Vagina (tissue), 2 donors: ENCODE measurements at places on chromosomes 6 and 20. TPM values are rescaled to one million over a fixed set of nuclear protein-coding genes. Genes with fewer than 3 reads are reported as not detected.

- no peak for DNase-seq
These were observed 301.2 kb downstream of the RNGTT start for GRCh38 chr6:88662163-88662580.

Gene IRF4
- 2.9 TPM for total RNA-seq

Gene ABHD16B
- not detected for total RNA-seq

Gene LINC00237
- total RNA-seq, result not detected

Gene CRISP2
- total RNA-seq, result not detected

- no peak for DNase-seq
These were observed 129.2 kb downstream of the TRDN start for GRCh38 chr6:123507582-123507981.

GRCh38 chr6:116971959-116972358 lies 94.9 kb downstream of the RFX6 start:
- DNase-seq, result no peak

Gene LIN28B
- total RNA-seq, result not detected

Gene ULBP3
- total RNA-seq, result 1.7 TPM

DNA sequence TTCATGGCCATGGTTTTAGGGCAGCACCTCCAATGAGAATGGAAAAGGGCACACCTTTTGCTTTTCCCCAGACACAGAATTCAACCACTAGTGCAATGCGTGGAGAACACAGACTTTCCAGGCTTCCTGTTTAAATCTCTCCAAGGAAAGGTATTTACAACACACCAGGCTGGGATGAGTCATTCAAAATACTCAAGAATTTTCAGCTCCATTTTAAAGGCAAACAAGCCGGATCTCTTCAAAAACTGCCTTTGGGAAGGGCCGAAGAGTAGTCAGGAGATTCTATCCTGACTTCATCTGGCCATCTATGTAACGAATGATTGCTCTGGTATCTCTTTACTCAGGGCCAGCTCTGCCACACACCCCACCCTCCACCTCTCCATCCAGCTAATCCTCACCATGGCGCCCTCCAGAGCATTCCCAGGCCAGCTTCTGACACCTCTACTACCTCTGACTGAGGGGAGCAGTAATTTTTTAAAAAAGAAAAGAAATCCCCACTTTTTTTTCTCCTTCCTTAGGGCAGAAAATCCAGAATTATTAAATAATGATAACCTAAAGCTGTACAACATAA lies 254.6 kb downstream of the LY86 start:
- DNase-seq, result no peak

GRCh38 chr6:35318196-35319171 lies 20.9 kb downstream of the DEF6 start:
- peak; percentile 85 for DNase-seq

GRCh38 chr6:24476631-24477030 lies 12.7 kb downstream of the GPLD1 start:
- no peak for DNase-seq

- no peak for DNase-seq
These were observed 82.9 kb upstream of the FOXP4 start for GRCh38 chr6:41463062-41463930.

Gene FAM162B
- total RNA-seq, result 19.6 TPM

GRCh38 chr20:549722-550496 lies 6.3 kb upstream of the CSNK2A1 start:
- no peak for DNase-seq

DNA sequence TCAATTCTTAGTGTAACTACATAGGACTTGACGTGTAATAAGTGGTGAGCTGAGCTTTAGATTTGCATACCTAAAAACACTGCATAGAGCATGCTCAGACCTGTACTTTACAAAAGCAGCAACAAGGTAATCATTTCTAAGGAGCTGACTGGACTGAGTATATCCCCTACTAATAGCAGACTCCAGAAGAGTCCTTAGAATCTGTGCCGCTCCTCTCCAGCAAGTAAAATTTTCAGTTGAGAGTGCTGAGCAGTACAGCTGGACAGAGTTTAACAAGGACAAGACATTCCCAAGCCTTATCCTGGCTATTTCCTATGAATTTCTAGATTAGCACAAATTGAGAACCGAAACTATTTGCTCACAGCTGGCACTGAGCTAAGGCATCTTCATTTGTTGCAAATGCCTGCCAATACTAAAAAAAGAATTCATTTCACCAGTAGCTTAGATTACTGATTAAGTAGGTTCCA lies 26.1 kb upstream of the KLHL31 start:
- no peak for DNase-seq

DNA sequence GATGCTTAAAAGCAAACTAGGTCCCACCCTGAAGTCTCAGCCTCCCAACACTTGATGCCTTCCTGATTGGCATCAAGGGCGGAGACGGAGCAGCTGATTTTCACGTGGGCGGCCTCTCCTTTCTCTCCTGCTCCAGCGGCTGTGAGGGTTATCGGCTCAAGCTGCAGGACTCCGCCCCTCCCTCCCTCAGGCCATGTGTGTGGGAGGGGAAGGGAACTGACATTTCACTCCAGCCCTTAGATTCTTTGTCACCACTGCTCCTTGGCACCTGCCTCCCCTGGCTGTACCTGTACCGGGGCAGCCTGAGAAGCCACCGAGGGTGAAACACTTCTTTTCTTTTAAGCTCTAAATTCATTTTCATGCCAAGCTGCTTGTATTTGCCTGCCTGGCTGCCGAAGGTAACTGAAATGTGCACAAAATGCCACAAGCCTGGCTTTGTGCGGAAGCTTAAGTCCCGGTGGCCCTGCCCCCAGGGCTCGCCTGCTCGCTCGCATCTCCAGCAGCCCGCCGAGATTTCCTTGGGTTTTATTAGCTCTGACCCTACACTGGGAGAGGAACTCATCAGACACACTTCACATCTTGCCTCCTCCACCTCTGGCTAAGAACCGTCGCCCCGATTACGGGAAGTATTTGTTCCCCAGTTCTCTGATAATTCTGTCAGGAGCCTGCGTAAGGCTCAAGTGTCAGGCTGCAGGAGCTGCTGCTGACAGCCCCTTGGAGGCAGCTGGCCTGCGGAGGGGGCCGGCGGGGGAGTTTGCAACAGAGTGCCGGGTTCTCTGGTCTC lies 9.6 kb upstream of the CPNE5 start:
- no peak for DNase-seq

DNA sequence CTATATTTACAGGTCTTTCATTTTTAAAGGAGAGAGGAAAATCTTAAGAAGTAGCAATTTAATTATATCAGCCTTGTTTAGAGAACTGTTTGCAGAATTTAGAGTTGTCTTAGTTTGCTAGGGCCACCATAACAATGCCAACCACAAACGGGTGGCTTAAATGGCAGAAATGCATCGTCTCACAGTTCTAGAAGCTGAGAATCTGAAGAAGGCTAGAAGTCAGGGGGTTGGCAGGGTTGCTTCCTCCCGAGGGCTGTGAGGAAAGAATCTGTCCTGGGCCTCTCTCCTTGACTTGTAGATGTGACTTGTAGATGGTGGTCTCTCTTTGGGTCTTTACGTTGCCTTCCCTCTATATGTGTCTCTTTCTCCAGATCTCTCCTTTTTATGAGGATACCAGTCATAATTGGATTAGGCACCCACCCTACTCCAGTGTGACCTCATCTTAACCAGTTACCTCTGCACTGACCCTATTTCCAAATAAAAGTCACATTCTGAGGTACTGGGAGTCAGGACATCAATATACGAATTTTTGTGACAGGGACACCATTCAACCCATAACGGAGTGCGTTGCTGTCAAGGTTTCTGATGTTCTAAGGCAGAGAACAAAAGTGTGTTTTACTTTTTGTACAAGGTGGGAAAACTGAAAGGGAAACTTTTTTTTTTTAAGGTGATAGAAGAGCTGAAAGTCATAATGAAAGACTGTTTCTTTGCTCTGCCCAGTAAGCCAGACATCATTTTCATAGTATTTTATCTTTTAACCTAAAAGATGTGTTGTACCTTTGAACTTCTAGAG lies 84.4 kb downstream of the SAMD3 start:
- DNase-seq, result no peak

Gene CALHM5
- total RNA-seq, result 2.2 TPM
